Left forelimb (tissue), 1 donor: ENCODE measurements at places on chromosomes 3 and 15.

DNA sequence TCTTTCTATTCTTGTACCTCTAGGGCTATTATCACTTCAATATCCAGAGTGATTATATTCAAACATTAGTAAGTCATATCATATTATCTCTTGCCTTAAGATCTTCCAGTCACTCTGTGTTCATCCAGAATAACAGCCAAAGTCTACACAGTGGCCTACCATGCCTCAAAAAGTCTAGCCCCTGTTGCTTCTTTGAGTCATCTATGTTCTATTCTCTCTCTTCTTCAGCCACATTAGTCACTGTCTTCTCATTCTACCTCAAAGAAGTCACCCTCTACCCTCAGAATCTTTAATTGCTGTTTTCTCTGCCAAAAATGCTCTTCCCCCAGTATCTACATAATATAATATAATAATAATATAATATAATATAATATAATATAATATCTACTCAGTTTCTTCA lies 356.0 kb downstream of the NLGN1 start:
- no peak for DNase-seq

DNA sequence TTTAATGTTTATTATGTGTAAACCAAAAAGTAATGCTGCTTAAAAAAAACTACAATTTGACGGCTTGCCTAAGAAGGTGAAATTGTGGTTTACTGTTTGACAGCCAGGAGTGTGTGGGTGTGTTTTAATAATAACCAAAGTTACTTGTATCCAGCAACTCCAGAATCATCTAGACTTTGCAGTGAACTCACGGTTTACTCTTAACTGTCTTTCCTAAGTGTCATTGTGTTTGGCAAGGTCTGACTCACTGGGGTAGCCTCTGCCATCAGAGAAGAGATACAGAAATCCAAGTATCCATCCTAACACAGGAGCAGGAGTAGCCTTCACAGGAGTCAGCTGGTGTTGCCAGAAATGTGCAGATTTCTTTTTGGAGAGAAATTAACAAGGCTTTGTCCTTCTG lies 151.1 kb downstream of the CTNNB1 start:
- no peak for DNase-seq

DNA sequence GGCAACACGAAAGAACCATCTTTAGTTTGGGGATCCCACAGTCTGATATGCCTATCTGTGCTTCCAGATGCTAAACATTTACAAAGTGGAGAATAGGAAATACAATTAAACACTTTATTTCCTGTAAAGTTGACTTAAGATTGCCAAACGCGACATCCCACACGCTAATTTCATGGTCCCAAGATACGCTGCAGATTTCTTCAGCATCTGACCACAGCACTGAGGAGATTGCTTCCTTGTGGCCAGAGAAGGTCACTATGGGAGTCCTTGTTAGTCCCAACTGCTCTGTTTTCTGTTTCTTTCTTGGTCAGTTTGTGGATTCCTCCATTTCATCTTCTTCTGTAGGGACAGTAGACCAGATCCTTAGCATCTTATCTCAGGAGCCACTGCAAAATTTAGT lies 43.3 kb downstream of the ASB7 start:
- DNase-seq = no peak

DNA sequence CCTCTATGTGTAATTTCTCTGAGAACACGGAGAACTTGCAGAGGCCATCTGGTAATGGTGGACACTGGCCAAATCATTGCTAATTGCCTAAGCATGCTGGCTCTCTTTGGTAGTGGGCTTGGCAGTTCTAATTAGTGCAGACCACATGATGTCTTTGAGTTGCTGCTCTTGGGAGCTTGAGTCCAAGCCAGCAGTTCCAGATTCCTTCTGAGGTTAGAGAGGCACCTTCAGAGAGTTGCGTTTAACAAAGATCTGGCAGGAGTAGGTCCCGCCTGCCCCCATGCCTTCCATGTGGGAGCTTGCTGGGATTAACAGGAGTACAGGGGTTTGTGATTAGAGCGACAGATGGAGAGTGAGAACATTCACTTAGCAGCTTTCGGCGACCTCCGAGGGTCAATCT lies 449.0 kb upstream of the LMCD1 start:
- no peak for DNase-seq

- DNase-seq = no peak
These were observed 64.8 kb downstream of the TRIM71 start for GRCh38 chr3:32882603-32883025.

GRCh38 chr3:133478624-133479023 lies 78.8 kb downstream of the BFSP2 start:
- no peak for DNase-seq

GRCh38 chr3:103210583-103210982 lies 775.8 kb downstream of the ZPLD1 start:
- DNase-seq = no peak

DNA sequence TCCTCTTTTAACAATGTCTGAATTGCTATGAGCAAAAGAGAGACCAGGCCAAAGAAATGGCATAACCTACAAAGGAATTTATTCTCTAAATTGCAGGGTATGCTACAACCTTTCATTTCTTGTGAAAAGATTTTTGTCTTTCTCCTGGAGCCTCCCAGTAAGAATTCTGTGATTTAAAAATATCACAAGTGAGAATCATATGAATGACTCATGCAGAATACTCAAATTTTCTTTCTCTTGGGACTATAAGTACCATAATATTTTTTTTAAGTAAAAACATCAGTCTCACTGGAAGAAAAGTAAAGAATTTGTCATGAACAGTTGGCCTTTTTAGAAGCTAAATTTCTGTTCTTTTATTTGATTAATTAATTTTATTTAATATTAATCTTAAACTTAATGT lies 26.3 kb downstream of the SYNPR start:
- DNase-seq = no peak

GRCh38 chr3:195897081-195897852 lies 11.1 kb downstream of the TNK2 start:
- no peak for DNase-seq
